ENCODE measurements at places on chromosomes 16 and 17.
A peak's percentile ranks its signal among the peaks of the same experiment; 100 is the strongest.

GRCh38 chr16:48212033-48212432 is 32.1 kb upstream of the LONP2 start:
- no peaks in the 10 kb centered on the region for H3K36me3 ChIP-seq
- H3K27ac ChIP-seq = no peak overlapping the region
- no peak for DNase-seq
- peaks cover 9% of the 10 kb centered on the region for H3K27me3 ChIP-seq

DNA sequence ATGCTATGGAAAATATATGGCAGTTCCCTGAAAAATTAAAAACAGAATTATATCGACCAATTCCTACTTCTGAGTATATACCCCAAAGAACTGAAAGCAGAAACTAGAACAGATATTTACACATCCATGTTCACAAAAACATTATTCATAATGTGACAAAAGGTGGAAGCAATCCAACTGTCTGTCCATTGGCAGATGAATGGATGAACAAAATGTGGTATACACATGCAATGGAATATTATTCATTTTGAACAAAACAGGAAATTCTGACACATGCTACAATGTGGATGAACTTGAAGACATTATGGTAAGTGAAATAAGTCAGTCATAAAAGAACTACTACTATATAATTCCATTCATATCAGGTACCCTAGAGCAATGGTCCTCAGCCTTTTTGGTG is 263.5 kb upstream of the AXIN2 start:
- H3K4me3 ChIP-seq = no peak overlapping the region
- no peak for DNase-seq
- H3K36me3 ChIP-seq = no peaks in the 10 kb centered on the region
- no peaks in the 10 kb centered on the region for H3K4me1 ChIP-seq

DNA sequence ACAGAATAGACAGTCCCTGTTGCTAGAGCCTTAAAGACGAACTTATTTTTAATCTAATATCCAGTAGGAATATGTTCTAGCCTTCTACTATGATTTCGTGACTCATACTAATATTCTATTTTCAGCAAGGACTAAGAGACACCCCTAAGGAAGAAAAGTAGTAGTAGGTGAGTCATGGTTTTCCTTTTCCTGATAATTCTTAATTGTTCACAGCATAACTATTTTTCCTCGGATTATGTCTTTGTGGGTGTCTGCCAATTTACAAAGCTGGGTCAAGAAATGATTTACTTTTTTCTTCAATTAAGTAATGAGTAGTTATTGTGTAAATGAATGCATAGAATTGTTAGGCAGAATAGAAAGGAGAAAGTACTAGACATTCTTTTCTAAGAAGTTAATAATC is 292.2 kb downstream of the TOX3 start:
- no peaks in the 10 kb centered on the region for H3K36me3 ChIP-seq
- no peaks in the 10 kb centered on the region for H3K4me1 ChIP-seq
- H3K27me3 ChIP-seq = no peaks in the 10 kb centered on the region
- H3K4me3 ChIP-seq = no peak overlapping the region

GRCh38 chr16:65500007-65500406 is 378.1 kb upstream of the CDH11 start:
- H3K27ac ChIP-seq = no peak overlapping the region
- no peak for DNase-seq
- no peak overlapping the region for H3K4me3 ChIP-seq
- no peaks in the 10 kb centered on the region for H3K27me3 ChIP-seq
- H3K4me1 ChIP-seq = no peaks in the 10 kb centered on the region

DNA sequence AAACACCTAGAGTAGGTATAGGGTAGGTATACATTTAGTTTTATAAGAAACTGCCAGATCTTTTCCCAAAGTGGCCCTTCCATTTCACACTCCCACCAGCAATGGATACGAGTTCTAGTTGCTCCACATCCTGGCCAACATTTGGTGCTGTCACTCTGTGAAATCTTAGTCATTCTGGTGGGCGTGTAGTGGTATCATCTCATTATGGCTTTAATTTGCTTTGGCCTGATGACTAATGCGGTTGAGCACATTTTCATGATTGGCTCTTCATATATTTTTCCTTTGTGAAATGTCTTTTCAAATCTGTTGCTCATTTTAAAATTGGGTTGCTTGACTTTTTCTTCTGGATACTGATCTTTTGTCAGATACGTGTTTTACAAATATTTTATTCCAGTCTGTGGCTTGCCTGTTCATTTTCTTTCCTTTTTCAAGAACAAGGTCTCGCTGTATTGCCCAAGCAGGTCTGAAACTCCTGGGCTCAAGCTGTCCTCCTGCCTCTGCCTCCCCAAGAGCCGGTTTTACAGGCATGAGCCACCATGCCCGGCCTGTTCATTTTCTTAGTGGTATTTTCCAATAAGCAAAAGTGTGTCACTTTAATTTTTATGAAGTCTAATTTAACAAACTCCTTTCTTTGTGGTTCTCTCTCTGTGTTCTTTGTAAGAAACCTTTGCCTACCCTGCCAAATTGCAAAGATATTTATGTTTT is 192.4 kb downstream of the SEC14L1 start:
- peaks cover 20% of the 10 kb centered on the region for H3K36me3 ChIP-seq
- peak; percentile 60 for DNase-seq
- H3K4me1 ChIP-seq = peaks cover 29% of the 10 kb centered on the region
- H3K4me3 ChIP-seq = no peak overlapping the region
- no peaks in the 10 kb centered on the region for H3K27me3 ChIP-seq

DNA sequence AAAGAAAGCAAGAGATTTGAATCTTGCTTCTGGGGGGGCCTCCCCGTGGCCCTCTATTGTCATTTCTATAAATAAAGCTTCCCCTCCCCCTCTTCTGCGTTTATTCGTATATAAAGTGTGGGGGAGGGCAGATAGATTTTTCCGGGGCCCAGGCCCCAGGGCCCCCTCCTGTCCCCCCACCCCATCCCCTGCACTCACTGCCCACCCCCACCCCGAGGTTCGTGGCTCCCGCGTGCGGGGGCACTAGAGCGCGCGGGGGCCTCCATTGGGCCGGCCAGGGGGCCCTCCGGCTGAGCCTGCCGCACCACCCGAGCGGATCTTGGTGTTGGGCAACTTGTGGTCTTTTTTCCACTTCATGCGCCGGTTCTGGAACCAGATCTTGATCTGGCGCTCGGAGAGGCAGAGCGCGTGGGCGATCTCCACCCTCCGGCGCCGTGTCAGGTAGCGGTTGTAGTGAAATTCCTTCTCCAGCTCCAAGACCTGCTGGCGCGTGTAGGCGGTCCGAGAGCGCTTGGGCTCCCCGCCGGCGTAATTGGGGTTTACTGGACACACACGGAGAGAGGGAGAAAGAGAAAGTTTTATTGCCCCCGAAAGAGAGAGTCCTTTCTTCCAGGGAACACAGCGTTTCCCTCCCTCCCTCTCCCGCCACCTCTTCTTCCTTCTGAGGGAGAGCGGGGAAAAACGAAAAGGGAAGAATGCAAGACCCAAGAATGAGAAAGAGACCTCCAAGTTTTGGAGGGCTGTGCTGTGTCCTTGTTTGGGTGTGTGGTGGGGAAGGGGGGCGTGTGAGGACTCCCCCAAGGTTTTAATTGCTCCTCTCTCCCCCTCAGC is 1.5 kb downstream of the HOXB4 start:
- peak overlapping the region; percentile 75 for H3K27ac ChIP-seq
- peaks cover 28% of the 10 kb centered on the region for H3K27me3 ChIP-seq
- H3K4me1 ChIP-seq = peaks cover 41% of the 10 kb centered on the region
- peaks cover 9% of the 10 kb centered on the region for H3K36me3 ChIP-seq

DNA sequence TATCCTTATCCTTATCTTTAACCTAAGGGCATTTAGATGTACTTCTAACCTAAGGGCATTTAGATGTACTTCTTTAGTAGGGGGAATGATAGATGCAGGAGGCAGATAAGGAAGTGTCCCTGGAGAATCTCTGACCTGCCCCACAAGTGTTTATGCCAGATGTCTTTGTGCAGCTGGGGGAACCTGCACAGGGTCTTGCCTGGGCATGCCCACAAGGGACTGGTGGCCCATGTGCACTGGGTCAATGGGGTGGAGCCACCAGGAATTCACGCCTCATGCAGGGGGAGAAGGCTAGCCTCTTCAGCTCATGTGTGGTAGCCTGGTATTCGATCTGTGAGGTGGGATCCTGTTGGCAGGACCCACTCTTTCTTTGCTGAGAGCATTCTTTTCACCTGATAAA is 38.0 kb downstream of the CA10 start:
- no peak overlapping the region for H3K27ac ChIP-seq
- DNase-seq = no peak
- H3K4me1 ChIP-seq = no peaks in the 10 kb centered on the region
- no peak overlapping the region for H3K4me3 ChIP-seq
- no peaks in the 10 kb centered on the region for H3K36me3 ChIP-seq

DNA sequence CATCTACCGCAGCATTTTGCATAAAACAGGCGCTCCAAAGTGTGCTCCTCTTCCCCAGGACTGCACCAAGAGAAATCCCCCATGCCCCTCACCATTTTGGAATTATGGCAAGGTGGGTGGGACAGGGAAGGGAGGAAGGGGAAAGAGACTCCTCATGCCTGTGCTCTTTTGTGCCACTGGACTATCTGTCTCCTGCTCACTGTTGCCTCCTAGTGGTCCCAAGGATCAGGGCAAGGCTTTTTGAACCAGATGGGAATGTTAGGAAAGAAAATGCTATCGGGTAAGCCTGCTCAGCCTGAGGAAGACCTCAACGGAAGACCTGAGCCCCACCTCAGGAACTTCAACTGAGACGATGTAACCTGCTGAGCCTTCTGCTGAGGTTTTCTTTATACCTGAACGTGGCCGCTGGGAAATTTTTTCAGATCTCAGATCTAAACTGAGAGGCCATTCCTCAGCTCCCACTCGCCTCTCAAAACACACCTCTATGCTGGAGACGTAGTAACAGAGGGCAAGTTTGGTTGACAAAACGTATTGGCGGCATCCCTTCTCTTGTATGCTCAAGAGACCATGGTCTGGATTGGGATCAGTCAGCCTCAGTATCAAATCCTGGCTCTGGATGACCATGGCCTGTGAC is 58.3 kb downstream of the SPACA3 start:
- peaks cover 23% of the 10 kb centered on the region for H3K27me3 ChIP-seq
- DNase-seq = peak; percentile 51
- no peak overlapping the region for H3K27ac ChIP-seq
- no peak overlapping the region for H3K4me3 ChIP-seq

DNA sequence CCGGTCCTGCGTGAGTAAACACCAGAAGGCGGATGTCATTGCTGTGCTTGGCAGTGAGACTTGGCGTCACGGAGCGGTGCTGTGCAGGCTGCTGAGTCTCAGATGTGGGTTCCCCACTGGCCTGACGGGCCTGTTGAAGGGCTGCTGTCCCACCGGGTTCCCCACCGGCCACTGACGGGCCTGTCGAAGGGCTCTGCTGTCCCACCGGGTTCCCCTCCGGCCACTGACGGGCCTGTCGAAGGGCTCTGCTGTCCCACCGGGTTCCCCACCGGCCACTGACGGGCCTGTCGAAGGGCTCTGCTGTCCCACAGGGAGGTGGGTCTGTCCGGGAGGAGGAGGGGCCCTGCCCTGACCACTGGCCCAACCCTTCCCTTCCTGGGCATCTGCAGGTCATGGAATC is 2.8 kb downstream of the HGS start:
- no peak for DNase-seq
- H3K4me1 ChIP-seq = peaks cover 30% of the 10 kb centered on the region
- H3K4me3 ChIP-seq = no peak overlapping the region
- peaks cover 27% of the 10 kb centered on the region for H3K36me3 ChIP-seq
- H3K27me3 ChIP-seq = no peaks in the 10 kb centered on the region

- DNase-seq = peak; percentile 40
- no peak overlapping the region for H3K4me3 ChIP-seq
- H3K36me3 ChIP-seq = peaks cover 13% of the 10 kb centered on the region
- peaks cover 23% of the 10 kb centered on the region for H3K4me1 ChIP-seq
- H3K27ac ChIP-seq = no peak overlapping the region
Measured at GRCh38 chr17:80997424-80998117, 5.9 kb downstream of the CHMP6 start.

DNA sequence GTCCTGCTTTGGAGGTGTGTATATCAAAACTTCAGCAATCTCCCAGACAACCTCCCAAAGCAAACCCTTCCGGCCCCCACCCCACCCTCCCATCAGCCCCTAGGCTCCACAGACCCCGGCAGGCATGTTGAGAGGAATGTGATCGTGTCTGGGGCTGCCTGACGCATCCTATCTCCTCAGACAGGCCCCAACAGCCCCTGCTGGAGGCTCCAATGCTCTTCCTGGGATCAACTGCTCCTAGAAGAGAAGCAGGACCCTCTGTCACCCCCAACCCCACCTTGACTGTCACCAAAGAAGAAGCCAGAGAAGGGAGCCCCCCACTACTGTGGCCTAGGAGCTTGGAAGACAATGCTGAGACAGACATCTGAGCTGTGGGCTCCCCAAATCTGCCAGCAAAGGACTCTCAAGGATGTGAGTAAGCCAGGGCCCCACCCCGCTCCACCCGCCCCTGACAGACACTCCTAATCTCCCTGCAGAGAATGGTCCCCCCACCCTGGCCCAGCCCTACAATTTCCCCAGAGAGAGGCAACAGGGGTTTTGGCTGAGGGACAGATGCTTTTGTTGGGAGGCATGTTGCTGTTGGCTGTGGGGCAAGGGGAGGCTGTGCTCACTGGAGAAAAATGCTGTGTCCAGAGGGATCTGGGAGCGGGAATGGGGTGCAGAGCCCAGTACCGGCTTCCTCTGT is 1.6 kb upstream of the KRT14 start:
- no peaks in the 10 kb centered on the region for H3K4me1 ChIP-seq
- peaks cover 2% of the 10 kb centered on the region for H3K27me3 ChIP-seq
- no peak for DNase-seq
- no peak overlapping the region for H3K27ac ChIP-seq
- no peaks in the 10 kb centered on the region for H3K36me3 ChIP-seq

DNA sequence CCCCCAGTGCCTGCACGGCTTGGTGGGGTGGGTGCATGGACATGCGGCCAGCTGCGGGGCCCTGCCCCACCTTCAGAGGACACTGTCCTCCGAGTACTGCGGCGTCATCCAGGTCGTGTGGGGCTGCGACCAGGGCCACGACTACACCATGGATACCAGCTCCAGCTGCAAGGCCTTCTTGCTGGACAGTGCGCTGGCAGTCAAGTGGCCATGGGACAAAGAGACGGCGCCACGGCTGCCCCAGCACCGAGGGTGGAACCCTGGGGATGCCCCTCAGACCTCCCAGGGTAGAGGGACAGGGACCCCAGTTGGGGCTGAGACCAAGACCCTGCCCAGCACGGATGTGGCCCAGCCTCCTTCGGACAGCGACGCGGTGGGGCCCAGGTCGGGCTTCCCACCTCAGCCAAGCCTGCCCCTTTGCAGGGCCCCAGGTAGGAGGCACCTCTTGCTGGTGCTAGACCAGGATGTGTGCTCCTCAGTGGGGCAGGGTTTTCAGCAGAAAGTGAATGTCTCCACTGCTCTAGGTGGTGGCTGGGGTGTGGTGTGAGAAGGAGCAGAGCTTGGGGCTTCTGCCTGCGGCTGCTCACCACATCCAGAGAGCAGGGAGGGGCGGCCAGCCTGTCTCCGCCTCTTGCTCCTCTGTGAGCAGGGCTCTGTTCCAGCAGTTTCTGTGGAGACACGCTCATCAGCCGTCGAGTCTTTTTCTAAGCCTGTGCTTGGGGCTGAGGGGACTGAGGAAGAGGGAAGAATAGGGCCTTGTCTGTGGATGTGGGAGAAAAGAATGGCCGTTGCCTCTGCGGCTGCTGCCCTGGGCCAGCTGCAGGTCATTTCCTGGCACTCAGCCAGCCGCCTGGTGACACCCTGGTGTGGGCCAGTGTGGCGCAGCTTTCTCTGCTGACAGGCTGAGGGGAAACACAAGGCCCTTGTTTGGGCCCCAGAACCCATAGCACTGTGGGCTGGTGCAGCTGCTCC is 2.2 kb downstream of the ZNF276 start:
- no peaks in the 10 kb centered on the region for H3K27me3 ChIP-seq
- H3K4me1 ChIP-seq = peaks cover 52% of the 10 kb centered on the region
- peaks cover 33% of the 10 kb centered on the region for H3K36me3 ChIP-seq
- peak overlapping the region; percentile 99 for H3K27ac ChIP-seq

GRCh38 chr16:526181-527014 is 1.1 kb upstream of the CAPN15 start:
- H3K27me3 ChIP-seq = no peaks in the 10 kb centered on the region
- peak; percentile 59 for DNase-seq
- peaks cover 49% of the 10 kb centered on the region for H3K4me1 ChIP-seq
- H3K4me3 ChIP-seq = peak overlapping the region; percentile 77
- H3K36me3 ChIP-seq = peaks cover 2% of the 10 kb centered on the region
- H3K27ac ChIP-seq = peak overlapping the region; percentile 96
